Smooth muscle cell of trachea (primary cell): ENCODE measurements at places on chromosomes 7 and 10. TPM values are rescaled to one million over a fixed set of nuclear protein-coding genes. Genes with fewer than 3 reads are reported as not detected.

The PNLIP gene
- not detected in 2 replicates for total RNA-seq

The TDRD1 gene
- total RNA-seq: 0.29 and 0.50 TPM in 2 replicates

The CACNA2D1 gene
- total RNA-seq: 54.1 and 57.2 TPM in 2 replicates

The PLAC9 gene
- 15.5 and 28.7 TPM in 2 replicates for total RNA-seq

The GNAT3 gene
- not detected in 2 replicates for total RNA-seq

The CHAT gene
- total RNA-seq: not detected in 2 replicates

The RBP4 gene
- 0.33 and 0.44 TPM in 2 replicates for total RNA-seq

The UTF1 gene
- total RNA-seq: not detected in 2 replicates

The CFTR gene
- total RNA-seq: not detected in 2 replicates

The NFKB2 gene
- total RNA-seq: 11.5 and 27.5 TPM in 2 replicates

The TACR2 gene
- not detected in 2 replicates for total RNA-seq

The SLC25A28 gene
- total RNA-seq: 11.8 and 20.5 TPM in 2 replicates

The PBLD gene
- 5.5 and 5.6 TPM in 2 replicates for total RNA-seq

The C7orf57 gene
- total RNA-seq: not detected in 2 replicates

The TMEM168 gene
- 20.5 and 26.8 TPM in 2 replicates for total RNA-seq

The WNT8B gene
- not detected in 2 replicates for total RNA-seq

The CCL24 gene
- total RNA-seq: not detected in 2 replicates

The CHN2 gene
- total RNA-seq: 0.17 and 0.29 TPM in 2 replicates

The DGKI gene
- 1.7 and 4.0 TPM in 2 replicates for total RNA-seq

The BICC1 gene
- 72.9 and 102 TPM in 2 replicates for total RNA-seq

The PALS2 gene
- 27.6 and 32.6 TPM in 2 replicates for total RNA-seq

The ZSWIM8 gene
- total RNA-seq: 57.2 and 80.4 TPM in 2 replicates

The FAM25G gene
- not detected in 2 replicates for total RNA-seq

The VWDE gene
- total RNA-seq: 0.15 TPM in 1 of 2 replicates, not detected in the other

The NEUROG3 gene
- total RNA-seq: not detected in 2 replicates

The GIMAP1 gene
- not detected in 2 replicates for total RNA-seq

The HOXA3 gene
- 2.6 and 3.0 TPM in 2 replicates for total RNA-seq

The ANK3 gene
- 0.99 and 4.5 TPM in 2 replicates for total RNA-seq

The ARHGAP22 gene
- 60.2 and 70.8 TPM in 2 replicates for total RNA-seq

The MBLAC1 gene
- 2.5 and 3.6 TPM in 2 replicates for total RNA-seq

The CYP2E1 gene
- total RNA-seq: 0.33 and 0.44 TPM in 2 replicates

The TMEM236 gene
- under 0.01 TPM in 2 replicates for total RNA-seq

The PLXNA4 gene
- total RNA-seq: 1.9 and 3.6 TPM in 2 replicates

The TMEM184A gene
- total RNA-seq: not detected in 2 replicates

The COL28A1 gene
- 0.58 TPM in 1 of 2 replicates, not detected in the other for total RNA-seq

The OR2A1 gene
- total RNA-seq: under 0.01 and 0.15 TPM in 2 replicates

The HABP2 gene
- total RNA-seq: not detected in 2 replicates

The OR2A12 gene
- total RNA-seq: not detected in 2 replicates

The OR9A2 gene
- total RNA-seq: not detected in 2 replicates

The GRB10 gene
- 31.9 and 45.5 TPM in 2 replicates for total RNA-seq

The CFAP58 gene
- total RNA-seq: 0.58 and 0.83 TPM in 2 replicates
